SK-MEL-5 (cell line): ENCODE measurements at places on chromosomes 7 and 10. TPM values are rescaled to one million over a fixed set of nuclear protein-coding genes. Genes with fewer than 3 reads are reported as not detected.

- peak; percentile 16 for DNase-seq
Observed at GRCh38 chr10:1243486-1244234, 187.5 kb downstream of the WDR37 start.

- DNase-seq = no peak
Observed at GRCh38 chr10:127221281-127221680, 24.9 kb upstream of the INSYN2A start.

- peak; percentile 70 for DNase-seq
Observed at GRCh38 chr7:71511361-71511807, 379.4 kb downstream of the GALNT17 start.

- no peak for DNase-seq
Observed at GRCh38 chr7:46610746-46611145, 689.7 kb upstream of the IGFBP3 start.

DNA sequence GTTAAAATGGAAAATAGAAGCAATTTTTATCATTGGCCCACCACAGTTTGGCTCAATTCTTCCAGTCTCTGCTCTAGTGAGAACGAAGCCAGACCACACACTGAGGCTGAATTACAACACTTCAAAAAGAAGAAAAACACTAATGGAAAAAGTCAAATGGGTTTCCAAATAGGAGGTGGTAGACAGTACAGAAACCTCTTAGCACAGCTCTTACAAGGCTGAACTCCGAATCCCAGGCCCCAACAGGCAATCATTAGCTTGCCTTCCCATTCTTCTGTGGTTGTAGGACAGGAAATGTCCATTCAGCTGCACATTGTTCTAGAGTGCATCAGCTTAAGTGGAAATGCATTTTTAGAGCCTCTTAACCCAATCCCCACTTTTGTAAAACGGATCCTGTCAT is 115.1 kb upstream of the MEOX2 start:
- no peak for DNase-seq

GRCh38 chr10:73922007-73922863 is 11.3 kb downstream of the PLAU start:
- DNase-seq = no peak

GRCh38 chr7:84069033-84069432 is 125.6 kb downstream of the SEMA3A start:
- DNase-seq = no peak

- DNase-seq = peak; percentile 92
Observed at GRCh38 chr7:23184709-23185359, 3.0 kb downstream of the NUP42 start.

Gene ELN
- total RNA-seq = not detected in 2 replicates

Gene GPR15LG
- total RNA-seq = not detected in 2 replicates

Gene OR6B1
- total RNA-seq = not detected in 2 replicates
